EH (cell line): ENCODE measurements at places on chromosomes 1 and 21.

- DNase-seq = no peak
Measured at GRCh38 chr1:228197555-228198147, 10.2 kb upstream of the OBSCN start.

DNA sequence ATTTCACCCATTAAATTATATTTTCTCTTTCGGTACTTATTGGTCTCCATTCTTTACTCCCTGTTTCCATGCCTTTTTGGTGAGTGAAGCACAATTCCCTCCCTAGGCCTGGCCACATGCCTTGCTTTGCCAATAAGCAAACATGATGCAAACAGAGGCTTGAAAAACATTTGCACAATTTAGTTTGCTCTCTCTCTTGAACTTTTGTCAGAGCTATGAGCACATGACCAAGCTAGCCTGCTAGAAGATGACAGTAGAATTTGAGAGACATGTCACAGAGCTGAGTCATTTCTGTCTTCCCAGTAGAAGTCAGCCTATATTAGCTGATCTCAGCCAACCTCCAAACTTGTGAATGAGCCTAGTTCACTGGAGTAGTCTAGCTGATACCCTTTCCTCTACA lies 24.6 kb downstream of the ANGPTL3 start:
- DNase-seq = peak; percentile 97

DNA sequence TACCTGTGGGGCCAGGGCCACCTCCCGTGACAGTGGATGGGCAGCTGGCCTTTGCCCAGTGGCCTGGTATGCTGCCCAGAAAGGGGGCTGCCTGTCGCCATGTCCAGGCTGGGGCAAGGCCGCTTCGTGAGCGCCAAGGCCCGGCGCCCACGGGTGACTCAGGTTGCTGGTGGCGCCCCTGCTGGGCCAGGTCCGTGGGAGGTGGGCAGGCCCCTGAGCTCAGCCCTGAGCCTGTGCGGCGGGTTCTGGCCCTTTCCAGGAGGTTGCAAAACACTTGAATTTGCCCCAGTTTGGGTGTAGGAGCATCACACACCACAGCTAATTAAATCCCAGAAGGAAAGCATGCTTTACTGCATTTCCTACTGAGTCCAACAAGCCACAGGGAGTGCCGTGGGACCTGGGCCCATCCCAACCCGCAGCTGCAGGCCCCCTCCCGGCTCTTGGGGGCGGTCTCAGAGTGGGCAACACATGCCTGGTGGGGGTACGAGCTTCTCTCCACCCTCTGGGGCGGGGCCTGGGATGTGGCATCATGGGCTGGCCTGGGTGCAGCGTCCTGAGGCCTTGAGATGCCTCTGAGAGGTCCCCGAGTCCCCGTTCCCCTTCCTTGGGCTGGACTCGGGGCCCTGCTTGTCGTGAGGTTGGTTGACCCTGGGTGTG lies 159.8 kb downstream of the PEX14 start:
- peak; percentile 13 for DNase-seq

- no peak for DNase-seq
Measured at GRCh38 chr1:234865171-234866006, 255.4 kb upstream of the IRF2BP2 start.

DNA sequence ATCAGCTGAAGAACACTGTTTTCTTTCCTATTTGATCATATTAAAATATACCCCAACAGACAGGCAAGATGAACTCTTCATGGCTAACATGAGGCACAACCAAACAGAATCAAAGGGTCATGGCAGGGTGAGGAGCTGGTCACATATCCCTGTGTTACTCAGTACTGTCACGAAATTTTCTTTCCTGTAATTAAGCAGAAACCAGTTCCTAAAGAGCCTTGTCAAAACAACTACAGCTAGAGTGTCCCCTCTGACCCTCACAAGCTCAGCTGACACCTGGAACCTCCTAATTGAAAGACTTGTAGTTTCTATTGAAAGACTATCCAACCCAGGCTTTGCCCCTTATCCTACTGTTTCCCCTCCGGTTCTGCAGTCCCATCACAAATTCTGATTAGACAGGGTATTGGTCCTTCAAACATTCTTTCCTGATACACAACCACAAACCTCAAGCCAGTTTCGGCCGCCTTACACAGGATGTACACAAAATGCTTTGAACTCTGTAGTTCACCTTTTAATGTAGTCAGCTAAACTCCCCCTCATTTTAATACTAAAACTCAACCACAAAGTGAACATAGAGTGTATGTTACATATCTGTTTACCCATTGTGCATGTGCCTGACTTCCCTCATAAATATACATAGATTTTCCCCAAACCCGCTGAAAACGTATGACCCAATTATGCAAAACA lies 651.9 kb downstream of the MRPL39 start:
- DNase-seq = no peak

- peak; percentile 10 for DNase-seq
Measured at GRCh38 chr1:232221802-232222499, 408.0 kb downstream of the SIPA1L2 start.
